ENCODE measurements at places on chromosomes 12 and 14.
A peak's percentile ranks its signal among the peaks of the same experiment; 100 is the strongest.

- DNase-seq, result no peak
Measured at GRCh38 chr12:125105600-125105999, 40.4 kb downstream of the AACS start.

DNA sequence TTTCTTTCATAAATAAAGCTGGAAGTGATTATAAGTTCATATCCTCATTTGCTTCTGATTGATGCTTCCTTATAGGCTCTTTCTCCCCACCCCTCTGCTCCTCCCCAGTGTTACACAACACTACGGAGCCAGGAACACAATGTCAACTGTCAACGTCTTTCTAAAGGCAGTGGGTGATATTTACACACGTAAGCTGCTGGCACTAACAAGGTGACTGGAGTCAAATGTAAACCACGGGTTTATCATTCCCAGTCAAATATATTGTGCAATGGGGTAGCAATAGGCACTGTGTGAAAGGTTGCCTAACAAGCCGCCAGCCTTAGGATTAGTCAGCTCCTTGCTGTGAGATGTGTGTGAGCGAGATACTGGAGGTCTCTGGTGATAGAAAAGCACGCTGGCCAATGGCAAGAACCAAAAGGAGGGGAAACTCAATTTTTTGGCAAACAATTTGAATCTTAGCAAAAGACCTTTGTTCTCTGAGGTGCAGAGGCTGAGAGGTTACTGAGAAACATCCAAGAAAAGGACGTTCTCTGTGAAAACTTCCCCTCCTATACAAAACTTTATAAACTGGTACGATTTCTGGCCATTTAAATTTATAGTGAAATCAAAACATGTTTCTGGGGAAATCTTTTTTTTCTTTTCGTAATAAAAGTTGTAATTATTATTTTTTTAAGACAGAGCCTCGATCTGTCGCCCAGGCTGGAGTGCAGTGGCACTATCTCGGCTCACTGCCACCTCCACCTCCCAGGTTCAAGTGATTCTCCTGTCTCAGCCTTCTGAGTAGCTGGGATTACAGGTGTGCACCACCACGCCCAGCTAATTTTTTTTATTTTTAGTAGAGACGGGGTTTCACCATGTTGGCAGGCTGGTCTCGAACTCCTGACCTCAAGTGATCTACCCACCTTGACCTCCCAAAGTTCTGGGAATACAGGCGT, 22.3 kb upstream of the HECTD1 start:
- DNase-seq, result peak; percentile 76

- no peak for DNase-seq
Measured at GRCh38 chr12:96248136-96248931, 54.2 kb downstream of the ELK3 start.

- DNase-seq, result no peak
Measured at GRCh38 chr12:19390051-19390598, 49.2 kb upstream of the AEBP2 start.

- DNase-seq, result no peak
Measured at GRCh38 chr12:6104027-6104426, 20.4 kb downstream of the VWF start.

GRCh38 chr14:100434033-100434601, 111.0 kb downstream of the SLC25A47 start:
- DNase-seq, result no peak

DNA sequence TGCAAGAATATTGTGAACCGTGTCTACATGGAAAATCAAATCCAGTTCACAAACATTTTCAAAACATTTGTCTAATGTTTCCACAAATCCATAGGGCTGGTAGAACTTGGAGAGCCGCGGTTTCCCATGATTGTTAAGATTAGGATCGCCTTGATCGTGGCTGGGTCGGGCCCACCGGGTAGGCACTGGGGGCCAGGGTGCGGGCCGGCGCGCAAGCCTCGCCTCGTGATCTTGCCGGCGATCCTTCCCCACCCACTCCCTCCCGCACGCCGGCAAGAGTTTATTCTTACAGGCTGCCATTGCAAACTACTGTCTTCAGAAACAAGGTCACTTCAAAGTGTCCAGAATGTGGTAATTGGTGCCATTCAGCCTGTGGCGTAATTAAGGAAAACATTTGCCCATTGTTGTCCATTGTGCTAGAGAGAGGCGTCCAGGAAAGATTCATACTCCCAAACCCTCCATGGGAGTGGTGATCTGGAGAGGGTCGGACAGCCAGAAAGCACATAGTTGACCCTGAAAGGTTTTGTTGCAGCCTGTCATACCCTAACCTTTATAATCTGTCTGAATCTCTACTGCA, 95.5 kb downstream of the BORCS5 start:
- no peak for DNase-seq

GRCh38 chr12:21265932-21266331, 68.8 kb downstream of the SLCO1A2 start:
- no peak for DNase-seq

- no peak for DNase-seq
Measured at GRCh38 chr12:65477721-65478120, 199.2 kb downstream of the MSRB3 start.

- peak; percentile 48 for DNase-seq
Measured at GRCh38 chr14:102906616-102907302, 15.7 kb upstream of the AMN start.

DNA sequence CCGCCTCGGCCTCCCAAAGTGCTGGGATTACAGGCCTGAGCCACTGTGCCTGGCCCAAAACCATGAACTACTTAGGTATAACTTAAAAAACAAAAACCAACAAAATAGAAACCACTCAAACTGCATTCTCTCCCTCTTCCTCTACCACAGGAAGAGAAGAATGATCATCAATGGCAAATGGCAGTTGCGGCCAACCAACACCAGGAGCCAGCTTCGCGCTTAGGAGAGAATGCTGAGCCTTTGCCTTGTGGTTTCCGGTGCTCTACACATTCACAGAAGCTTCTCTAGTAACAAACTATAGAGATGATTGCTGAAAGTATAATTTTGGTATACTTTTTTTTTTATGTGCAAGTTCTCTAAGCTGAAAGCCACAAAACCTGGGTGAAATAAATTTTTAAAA, 17.1 kb downstream of the CATSPERB start:
- DNase-seq, result no peak

GRCh38 chr12:42609605-42610004, 20.1 kb upstream of the PRICKLE1 start:
- no peak for DNase-seq

DNA sequence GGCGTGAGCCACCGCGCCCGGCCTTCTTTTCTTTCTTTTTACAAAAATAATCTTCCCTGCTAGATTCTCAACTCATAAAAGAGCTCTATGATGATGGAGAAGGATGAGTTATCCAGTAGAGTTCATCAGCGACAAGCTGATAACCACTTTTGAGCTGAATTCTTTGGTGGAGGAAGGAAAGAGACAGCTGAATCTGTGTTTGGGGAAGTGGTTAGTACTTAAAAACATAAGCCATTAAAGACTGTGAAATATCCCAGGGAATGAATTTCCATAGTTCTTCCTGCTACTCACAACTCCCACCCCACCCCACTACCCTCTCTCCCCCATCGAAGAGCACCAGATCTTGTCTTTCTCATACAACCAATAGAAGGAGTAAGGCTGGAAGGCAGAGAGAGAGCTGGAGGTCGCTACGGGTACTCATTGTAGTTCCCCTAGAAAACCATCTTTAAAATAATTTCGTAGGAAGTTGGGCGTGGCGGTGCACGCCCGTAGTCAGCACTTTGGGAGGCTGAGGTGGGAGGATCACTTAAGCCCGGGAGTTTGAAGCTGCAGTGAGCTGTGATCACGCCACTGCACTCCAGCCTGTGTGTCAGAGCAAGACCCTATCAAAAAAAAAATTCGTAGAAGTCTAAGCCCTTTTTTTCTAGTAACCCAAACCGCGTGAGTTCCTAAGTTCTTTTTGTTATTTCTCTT, 647 bp upstream of the ESPL1 start:
- no peak for DNase-seq

DNA sequence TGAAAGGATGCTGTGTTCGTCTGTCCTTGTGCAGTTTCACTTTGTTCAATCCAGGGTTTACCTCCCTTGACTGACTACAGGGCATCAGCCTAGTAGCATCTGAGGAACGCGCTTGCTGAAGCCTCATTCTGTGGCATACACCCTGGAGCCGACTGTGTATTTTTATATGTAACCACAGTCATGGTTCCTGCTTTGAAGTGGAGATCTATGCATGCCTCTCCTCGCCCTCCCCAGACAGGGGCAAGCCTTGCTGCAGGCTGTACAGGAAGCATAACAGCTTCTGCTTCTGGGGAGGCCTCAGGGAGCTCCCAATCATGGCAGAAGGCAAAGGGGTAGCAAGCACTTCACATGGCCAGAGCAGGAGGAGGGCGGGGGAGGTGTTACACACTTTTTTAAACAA, 262.1 kb downstream of the BCL11B start:
- DNase-seq, result no peak

GRCh38 chr14:95023115-95023514, 134.2 kb downstream of the DICER1 start:
- no peak for DNase-seq

- no peak for DNase-seq
Measured at GRCh38 chr14:20667957-20668356, 16.4 kb upstream of the RNASE4 start.

DNA sequence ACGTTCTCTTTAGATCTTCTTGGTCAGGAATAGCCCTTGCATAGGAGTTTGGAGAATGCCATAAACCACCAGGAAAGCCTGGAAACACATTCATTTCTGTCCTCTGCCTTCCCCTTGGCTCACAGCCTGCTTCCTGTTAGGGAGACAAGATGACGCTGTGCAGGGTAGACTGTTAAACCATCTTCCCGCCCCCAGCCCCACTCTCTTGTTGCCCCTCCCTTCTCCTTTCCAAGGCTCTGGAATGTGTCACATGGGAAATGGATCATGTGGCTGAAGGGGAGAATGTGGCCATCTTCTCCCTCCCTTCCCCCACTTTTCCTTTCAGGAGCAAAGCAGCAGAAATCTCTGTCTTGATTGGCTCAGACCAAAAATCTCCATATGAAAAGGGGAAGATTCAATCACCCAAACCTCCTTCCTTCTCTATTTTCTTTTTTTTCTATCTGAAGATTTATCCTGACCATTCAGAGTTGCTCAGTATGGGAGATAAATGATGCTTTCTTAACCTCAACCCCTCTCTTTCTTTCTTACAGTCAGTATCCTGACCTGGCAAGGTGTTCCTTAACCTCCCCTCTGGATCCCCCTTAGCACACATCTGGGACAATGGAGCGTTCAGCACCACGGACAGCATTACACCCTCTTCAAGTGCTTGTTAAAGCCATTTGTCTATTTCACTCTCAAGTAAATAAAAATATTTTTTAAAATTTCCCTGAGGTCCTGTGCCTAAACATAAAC, 11.4 kb downstream of the GPR19 start:
- DNase-seq, result peak; percentile 66

DNA sequence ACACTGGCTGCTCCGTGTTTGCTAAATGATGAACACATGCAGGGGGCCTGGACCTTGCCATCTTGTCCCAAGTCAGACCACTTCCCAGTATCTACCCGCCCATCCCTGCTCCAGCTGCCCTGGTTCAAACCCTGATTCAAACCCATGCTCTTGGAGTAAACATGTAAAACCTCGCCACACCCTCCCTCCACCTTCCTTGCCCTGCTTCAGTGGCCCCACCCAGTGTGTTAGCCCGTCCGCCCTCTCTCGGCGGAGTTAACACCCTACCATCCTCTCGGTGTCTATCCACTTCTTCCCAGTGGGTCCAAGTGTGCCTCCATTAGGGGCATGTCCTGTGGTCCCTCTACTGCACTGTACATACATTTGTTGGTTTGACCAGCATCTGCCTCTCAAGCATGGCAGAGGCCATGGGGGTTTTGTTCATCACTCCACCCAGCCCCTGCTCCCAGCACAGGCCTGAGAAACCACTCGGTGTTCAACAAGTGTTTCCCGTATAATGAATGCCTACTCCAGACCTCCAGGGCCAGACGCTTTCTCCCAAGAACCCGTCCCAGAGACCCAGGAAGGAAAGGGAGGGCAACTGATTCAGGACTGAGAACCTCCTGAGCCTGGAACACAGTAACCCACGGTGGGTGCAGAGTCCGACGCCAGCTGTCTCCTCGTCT, 37.1 kb downstream of the P2RX4 start:
- DNase-seq, result no peak

DNA sequence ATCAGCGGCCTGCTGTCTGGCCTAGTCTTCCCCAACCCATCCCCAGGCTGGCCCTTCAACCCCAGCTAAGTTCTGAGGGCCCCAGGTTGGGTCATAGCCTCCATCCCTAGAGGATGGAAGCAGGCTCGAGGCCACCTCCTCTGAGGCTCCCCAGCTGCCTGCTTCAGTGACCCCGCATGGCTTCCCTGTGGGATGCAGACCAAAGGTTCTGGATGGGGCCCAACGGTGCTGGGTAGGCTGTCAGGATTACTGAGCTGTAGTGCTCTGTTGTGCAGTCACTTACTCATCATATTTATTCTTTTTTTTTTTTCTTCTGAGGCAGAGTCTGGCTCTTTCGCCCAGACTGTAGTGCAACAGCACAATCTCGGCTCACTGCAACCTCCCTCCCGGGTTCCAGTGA, 92.0 kb downstream of the IRF2BPL start:
- no peak for DNase-seq

DNA sequence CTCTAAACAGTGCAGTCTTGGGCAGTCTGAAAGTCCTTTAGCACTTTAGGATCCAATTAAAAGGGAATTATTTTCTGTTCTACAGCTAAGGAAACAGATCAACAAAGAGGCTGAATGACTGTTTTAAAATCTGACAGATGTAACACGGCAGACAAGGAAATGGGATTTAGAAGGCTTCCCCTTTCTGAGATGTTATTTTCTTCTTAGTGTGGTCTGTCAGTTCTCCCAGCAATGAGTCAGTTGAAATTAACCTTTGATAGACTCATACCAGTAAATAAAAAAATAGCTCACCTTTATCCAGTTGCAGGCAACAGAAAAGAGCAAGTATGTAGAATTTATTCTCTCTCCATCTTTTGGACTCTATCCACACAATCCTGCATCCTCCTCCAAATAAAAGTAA, 98.1 kb downstream of the NEDD1 start:
- DNase-seq, result no peak

DNA sequence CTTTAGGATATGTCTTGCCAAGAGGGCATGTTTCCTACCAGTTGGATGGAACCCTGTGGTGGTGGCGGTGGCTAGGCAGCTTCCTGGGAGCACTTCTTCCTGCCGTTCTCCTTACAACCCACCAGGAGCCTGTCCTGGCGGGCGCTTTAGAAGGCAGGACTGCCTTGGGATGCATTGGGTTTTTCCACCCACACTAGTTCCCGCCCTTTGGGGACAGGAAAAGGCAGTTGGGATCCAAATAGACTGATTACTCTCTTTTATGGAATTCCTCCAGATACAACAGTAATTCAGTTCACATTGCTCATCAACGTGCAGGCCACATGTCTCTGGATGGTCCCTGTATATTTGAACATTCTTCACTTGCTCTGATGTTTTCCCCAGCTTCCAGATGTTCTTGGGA, 305.7 kb upstream of the SSTR1 start:
- DNase-seq, result no peak

- DNase-seq, result no peak
Measured at GRCh38 chr12:62732861-62733427, 202.0 kb downstream of the PPM1H start.

DNA sequence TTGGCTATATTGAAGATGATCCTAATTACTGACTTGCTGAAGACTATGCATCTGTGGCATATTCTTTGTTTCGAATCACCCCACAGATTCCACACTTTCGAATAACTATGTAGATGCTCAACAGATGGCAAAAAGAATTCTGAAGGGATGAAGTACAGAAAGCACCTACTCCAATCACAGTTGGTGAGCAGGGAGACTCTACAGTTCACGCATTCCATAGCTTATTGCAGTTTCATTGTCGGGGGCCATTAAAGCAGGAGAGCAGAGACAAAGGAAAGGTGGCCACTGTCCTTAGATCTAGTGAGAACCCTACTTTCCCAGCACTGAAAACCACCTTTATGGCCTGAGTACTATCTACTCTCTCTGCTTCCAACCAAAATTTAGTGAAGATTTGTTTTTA, 191.9 kb downstream of the STXBP6 start:
- DNase-seq, result no peak

GRCh38 chr12:46430340-46430948, 57.9 kb upstream of the SLC38A2 start:
- no peak for DNase-seq

All from H7 (cell line).